ENCODE measurements at places on chromosomes 4 and X.

- DNase-seq = no peak
Observed at GRCh38 chr4:128917781-128918180, 108.3 kb downstream of the JADE1 start.

DNA sequence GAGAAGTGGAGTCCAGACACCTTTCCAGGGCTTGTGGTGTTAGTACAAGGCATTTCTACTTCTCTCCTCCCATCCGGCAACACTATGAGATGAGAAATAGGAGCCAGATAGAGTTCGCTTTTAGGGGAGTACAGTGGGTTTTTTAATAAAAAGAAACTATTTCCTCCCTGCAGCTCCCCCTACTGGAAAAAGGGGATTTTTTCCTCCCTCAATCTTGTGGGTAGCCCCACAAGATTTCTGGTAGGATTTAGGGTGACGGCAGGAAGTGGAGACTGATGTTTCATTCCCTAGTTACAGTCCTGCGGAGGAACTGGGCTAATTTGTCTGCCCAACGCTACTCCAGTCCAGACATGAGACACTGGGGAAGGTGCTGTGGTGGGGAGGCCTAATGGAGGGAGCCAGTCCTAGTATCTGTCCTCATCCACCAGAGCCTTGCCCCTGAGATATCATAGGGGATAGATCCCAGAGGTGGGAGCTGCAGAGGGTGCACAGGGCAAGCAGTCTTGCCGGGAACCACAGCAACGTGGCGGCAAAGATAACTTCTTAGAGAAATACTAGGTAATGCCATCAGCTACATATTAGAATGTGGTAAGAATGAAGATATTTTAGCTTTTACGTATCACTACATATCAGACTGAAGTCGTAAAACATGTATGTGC is 45.5 kb upstream of the PRKG2 start:
- no peak for DNase-seq

- no peak for DNase-seq
Observed at GRCh38 chr4:40750461-40751258, 905 bp downstream of the NSUN7 start.

DNA sequence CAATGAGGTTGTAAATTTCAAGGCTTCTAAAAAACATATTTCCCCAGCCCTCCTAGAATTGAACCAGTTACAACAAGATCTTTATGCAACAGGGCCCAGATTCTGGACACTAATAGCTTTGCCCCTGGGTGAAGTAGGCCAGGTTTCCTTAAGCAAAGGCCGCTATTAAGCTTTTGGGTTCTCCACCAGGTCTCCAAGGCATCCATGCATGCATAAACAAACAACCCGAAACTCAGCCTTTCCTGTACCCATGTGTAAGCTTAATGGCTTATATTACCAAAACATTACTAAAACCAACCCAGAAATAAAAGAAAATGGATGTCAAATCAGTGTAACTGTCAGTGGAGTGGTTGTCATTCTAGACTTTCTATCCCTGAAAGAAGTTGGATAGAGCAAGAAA is 137.1 kb downstream of the ARHGAP6 start:
- no peak for DNase-seq

DNA sequence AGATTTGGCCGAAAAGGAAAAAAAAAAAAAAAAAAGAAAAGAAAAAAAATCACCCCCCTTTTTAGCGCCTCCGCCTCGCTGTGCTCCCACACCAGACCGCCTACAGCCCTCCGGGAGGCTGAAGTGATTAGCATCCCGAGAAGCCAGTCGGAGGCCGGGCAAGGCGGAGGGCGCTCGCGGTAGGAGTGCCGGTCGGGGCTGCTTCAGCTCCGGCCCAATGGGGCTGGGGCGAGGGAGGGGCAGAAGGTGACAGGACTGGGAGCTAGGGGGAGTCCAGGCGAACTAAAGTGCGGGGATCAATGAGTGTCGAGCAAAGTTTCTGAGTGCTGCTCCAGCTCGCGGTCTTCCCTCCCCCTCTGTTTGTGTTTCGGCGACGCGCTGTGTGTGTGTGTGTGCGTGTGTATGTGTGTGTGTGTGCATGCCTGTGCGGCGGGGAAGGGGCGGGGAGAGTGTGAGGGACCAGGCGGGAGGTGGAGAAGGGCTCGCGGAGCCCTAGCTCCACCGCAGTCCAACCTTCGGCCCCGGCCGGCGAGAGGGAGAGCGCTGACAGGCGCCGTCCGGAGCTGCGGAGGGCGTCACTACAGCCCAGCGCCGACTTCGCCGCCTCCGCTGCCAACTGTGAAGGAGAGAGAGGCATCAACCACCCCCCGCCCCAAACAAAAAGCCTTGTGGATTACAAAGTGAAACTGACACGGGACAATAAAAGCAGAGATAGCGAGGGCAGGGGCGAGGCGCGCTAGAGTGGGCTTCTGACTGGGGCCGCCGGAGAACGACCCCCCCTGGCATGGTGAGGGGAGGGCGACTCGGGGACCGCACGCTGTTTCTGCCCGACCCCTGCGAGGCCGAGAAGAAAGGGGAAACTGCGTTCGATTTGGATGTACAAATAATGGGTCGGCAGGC is at the start of gene FAT4:
Gene FAT4 (plus strand): TSS at position 280 of the 900 bp plus-strand sequence. CDS start 1,457 bp downstream, outside the sequence.
- peak; percentile 16 for DNase-seq

- no peak for DNase-seq
Observed at GRCh38 chr4:140042634-140043033, 111.3 kb downstream of the MAML3 start.

- no peak for DNase-seq
Observed at GRCh38 chr4:123939621-123940020, 543.0 kb downstream of the SPRY1 start.

DNA sequence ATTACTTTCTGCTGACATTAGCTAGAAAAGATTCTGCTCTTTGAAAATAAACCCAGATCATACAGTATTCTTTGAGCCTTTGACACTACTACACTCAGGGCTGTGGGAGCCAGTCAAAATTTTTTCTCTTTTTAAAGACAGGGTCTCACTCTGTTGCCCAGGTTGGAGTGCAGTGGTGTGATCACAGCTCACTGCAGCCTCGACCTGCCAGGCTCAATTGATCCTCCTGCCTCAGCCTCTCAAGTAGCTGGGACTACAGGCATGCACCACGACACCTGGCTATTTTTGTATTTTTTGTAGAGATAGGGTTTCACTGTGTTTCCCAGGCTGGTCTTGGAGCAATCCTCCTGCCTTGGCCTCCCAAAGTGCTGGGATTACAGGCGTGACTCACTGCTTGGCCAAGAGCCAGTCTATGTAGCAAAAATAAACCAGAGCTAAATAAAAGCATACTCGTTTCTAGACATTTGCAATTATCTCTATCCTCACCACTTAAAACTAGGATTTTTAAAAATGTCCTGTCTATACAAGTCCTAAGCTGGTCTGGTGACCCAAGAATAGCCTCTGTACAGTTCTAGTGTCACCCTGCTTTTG is 43.2 kb downstream of the AKAP4 start:
- DNase-seq = no peak

DNA sequence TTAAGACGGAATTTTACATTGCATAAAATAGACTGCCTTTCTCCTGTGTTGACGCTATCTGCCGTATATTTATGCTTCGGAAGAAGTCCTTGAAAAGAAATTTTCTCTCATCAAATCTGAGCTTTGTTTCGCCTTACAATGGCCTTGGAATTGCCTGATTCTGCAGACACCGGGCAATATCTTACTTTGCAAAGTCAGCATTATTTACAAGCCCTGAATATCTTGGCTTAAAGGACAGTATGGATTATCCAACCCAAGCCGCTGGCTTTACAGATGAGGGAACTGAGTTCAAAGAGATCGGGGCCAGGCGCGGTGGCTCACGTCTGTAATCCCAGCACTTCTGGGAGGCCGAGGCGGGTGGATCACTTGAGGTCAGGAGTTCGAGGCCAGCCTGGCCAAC is 1.1 kb upstream of the MANBA start:
- DNase-seq = no peak

- no peak for DNase-seq
Observed at GRCh38 chr4:5448221-5448620, 260.1 kb downstream of the EVC2 start.

- no peak for DNase-seq
Observed at GRCh38 chr4:10584042-10584441, 100.5 kb downstream of the CLNK start.

DNA sequence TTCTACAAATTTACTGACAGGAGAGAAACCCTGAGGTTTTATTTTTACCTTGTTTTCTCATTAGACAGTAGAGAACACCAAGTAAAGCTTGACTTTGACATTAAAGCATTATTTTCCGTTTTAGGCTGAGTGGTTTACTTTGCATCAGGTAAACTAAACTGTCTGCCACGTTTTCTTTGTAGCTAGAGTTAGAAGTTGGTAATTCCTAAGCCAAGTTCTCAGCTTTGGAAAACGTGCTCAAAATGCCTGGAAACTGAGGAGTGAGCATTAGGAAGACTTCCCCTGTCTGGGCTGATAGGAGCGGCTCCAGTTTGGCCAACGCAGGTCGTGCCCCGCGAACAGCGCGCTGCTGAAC is 819 bp downstream of the PDLIM3 start:
- no peak for DNase-seq

- no peak for DNase-seq
Observed at GRCh38 chr4:40003986-40004385, 26.3 kb upstream of the PDS5A start.

- no peak for DNase-seq
Observed at GRCh38 chr4:56183344-56183959, 203.8 kb downstream of the AASDH start.

DNA sequence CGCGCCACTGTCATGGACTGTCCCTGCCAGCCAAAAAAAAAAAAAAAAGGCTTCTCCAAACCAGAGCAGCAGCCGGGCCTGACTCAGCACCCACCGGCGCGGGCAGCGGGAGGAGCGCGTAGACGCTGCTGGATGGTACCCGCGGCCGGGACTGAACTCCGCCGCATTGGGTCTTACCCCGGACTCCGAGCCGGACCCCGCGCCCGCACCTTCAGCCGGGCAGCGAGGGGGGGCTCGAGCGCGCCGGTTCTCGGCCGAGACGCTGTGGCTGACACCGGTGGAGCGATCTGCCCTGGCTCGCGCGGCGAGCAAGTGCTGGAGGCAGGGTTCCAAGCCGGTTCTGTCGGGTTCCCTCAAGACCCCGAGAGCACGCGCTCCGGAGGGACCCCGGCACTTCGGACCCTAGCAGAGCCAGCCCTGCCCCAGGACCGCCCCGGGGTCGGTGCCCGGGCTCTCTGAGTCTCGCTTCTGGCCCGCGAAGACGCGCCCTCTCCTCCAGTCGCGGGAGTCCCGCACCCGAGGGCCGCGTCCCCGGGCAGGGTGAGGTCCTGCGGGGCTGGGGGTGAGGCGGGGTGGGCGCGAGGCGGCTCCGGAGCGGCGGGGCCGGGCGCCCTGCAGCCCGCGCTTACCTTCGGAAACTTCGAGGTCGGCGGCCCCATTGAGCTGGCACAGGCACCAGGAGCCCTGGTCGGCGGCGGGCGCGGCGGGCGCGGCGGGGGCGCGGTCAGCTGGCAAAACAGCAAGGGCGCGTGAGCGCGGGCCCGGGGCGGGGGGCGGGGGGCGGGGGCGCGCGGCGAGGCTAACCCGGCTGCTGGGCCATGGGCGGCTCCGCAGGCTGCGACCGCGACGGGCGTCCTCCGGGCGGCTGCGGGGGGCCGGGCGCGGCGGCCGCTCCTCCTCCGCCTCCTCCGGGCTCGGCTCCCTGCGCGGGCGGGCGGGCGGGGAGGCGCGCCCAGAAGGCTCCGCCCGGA is 11.8 kb upstream of the MAN2B2 start:
- DNase-seq = no peak

GRCh38 chr4:101500742-101501141 is 153.4 kb upstream of the PPP3CA start:
- no peak for DNase-seq

DNA sequence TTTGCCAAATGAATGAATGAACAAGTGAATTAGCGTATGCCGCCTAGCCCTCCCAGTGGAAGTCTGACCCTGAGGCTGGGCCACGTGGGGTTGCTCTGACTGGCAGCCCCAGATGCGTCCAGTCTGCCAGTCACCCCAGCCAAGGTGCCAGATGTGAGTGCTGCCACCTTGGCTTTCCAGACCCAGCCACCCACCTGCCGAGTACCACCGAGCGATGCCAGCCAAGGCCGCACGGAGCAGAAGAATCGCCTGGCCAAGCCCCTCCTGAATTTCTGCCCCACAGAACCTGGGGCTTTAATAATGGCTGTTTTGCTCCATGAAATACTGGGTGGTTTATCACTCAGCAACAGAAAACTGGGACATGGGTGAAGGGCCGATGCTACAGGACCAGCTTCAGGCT is 59.3 kb downstream of the ADRA2C start:
- DNase-seq = no peak

DNA sequence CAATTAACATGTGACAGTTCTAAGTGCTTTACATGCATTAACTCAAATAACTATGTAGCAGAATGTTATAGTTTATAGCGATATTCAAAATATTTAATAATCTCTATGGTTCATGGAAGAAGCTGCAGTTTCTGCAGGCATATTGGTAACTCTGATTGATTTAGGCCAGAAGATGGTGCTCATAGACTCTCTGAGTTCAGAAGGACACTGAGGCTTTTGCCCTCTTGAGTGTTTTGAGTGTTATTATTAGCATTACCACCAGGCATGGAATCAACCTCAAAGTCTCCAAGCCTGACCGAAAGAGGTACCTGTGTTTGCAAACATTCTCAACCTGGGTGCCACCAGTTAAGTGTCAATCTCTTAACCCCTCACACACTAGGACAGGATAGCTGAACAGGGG is 792.3 kb upstream of the PCDH7 start:
- DNase-seq = no peak

- DNase-seq = no peak
Observed at GRCh38 chr4:72340803-72341431, 228.1 kb downstream of the ADAMTS3 start.

DNA sequence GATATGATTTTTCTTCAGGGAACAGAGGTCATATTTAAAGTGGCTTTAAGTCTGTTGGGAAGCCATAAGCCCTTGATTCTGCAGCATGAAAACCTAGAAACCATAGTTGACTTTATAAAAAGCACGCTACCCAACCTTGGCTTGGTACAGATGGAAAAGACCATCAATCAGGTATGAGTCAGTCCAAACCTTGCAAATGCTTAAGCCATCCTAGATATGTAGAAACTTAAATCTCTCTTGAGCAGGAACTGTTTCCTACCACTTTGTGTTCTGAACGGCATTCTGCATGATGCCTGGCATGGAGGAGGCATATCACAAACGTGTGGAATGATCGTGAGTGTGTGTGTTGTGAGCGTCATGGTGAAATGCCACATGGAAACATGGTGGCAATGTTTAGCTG is 164.8 kb downstream of the PTTG2 start:
- no peak for DNase-seq

DNA sequence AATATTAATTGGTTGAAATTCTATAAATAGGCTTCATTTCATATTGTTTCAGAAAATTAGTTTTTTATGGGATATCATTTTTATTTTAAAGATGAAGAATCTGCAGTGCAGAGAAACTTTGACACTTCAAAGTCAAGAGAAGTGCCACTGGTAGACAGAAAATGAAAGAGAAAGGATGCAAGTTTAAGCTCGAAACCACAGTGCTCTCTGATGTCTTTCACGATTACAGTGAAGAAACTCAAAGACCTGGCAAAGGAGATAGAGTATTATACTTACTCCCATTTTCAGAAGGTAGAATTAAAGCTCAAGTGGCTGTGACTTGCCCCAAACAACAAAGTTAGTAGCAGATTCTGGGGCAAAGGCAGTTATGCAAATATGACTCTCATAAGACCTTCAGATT is 745.4 kb downstream of the TECRL start:
- DNase-seq = no peak

- DNase-seq = no peak
Observed at GRCh38 chrX:41300758-41301437, 33.1 kb upstream of the DDX3X start.

GRCh38 chr4:108540536-108540935 is 79.8 kb upstream of the RPL34 start:
- no peak for DNase-seq

- no peak for DNase-seq
Observed at GRCh38 chr4:85756938-85757337, 282.0 kb downstream of the ARHGAP24 start.

- no peak for DNase-seq
Observed at GRCh38 chrX:83345298-83345697, 162.8 kb upstream of the POU3F4 start.
